HCT116 (cell line): ENCODE measurements at places on chromosomes 2 and 18.

- DNase-seq, result no peak
Measured at GRCh38 chr2:138269765-138270164, 231.8 kb upstream of the SPOPL start.

DNA sequence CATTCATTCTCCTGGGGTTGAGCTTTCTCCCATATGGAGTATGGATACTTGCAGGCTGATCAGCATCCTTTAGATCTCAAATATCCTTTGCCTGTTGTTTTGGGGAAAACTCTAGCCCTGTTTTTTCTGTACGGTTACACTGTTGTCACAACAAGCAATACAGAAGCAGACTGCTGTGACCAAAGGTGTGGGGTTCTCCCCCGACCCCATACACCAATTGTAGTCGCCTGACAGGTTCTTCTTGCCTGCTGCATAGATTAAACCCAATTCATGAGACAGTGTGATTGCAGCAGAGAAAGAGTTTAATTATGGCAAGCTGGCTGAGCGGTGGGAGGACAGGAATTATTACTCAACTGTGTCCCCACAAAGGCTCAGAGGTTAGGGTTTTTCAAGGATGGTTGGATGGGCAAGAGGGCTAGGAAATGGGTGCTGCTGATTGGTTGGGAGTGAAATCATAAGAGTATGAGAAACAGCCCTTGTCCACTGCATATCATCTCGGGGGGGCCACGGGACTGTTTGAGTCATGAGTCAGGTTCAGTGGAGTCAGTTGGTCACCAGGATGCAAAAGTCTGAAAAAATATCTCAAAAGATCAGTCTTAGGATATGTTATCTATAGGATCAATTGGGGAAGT is 40.6 kb downstream of the ITGB1BP1 start:
- DNase-seq, result no peak

DNA sequence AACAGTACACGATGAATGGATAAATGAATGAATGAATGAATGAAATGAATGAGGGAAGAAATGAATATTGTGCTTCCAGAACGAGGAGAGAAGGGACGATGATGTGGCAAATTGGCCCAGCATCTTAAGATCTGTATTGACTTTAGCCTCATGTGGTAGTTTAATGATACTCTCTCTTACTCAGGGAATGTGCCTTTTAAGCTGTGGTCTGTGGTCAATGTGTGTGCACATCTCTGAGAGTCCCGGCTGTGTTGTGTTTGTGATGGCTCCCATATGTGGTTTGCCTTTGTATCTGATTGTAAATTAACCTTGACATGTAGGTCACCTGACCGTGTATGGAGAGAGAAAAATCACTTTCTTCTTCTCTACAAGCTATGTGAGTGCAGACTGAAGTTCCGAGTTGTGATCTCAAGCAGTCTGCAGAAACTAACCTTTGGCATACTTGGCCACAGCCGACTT is 91.2 kb downstream of the NEDD4L start:
- no peak for DNase-seq

GRCh38 chr2:54503192-54503591 is 47.1 kb downstream of the SPTBN1 start:
- DNase-seq, result no peak

DNA sequence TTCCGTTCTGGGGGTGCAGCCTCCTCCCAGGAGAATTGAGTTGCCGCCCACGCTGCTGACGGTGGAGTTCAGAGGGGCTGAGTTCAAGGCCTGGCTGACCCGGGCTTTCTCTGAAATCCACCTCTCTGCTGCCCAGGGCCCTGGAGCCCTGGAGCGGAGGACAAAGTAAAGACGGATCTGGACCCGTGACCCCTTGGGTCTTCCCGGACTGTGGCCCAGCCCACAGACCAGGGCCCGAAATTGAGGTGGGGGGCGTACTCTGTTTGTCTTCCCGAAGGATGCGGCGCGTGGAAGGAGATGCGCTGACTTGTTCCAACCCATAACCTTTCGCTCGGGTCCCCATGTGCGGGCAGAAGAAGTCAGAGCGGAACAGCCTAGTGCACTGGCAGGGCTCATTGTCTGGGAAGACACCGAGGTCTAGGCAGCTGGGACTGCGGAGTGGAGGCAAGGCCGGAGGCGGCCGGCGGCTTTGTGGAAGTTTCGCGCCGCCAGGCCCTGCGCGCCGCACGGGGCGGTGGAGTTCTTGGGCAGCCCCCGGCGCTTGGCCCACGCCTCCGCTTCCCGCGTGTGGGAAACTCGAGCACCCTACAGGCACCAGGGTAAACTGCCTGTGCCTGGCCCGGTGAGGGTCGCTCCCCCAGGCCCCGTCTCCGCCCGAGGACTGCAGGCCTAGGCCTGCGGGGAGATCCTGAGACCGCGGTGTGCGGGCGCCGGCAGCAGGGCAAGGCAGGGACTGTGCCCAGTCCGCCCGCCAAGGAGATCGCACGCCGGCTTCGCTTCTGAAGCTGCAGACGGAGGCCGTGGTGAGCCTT is 9.8 kb downstream of the POU3F3 start:
- DNase-seq, result no peak

DNA sequence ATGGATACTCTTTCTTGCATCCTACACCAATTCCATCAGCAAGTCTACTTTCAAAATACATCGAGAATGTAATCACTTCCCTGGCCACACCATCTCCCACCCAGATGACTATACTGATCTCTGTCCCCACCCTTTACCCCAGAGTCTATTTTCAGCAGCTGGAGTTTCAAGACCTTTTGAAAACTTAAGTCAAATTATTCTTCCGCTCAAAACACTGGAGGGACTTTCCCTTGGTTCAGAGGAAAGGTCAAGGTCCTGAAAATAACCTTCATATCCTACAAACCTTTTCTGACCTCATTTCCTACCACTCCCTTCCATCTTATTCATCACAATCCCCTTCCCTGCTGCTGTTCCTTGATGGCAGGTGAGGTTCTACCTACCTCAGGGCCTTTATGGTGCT is 58.8 kb upstream of the LYPD6 start:
- DNase-seq, result no peak

GRCh38 chr2:112821682-112822081 is 14.9 kb downstream of the IL1B start:
- DNase-seq, result no peak

GRCh38 chr2:95383635-95384027 is 18.9 kb upstream of the FAHD2A start:
- DNase-seq, result no peak

GRCh38 chr2:35790292-35790691 is 565.3 kb upstream of the CRIM1 start:
- no peak for DNase-seq

DNA sequence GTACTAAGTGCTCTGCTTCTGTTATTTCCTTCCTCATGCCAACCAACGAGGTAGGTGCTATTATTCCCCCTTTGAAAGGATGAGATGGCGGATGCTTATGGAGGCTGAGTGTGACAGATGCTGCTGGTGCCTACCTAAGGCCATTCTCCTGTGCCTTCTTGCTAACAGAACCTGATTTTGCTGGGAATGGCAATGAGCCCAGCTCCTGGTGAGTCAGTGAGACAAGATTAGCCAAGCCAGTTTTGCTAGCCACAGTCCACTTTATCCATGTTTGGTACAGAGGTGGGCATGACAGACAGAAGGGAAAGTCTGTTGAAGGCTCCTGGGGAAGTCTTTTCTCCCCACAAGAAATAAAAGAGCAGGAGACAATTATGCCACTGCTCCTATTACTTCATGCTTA is 43.7 kb upstream of the TMEM163 start:
- no peak for DNase-seq

GRCh38 chr2:64928813-64929212 is 60.4 kb upstream of the SLC1A4 start:
- no peak for DNase-seq

- no peak for DNase-seq
Measured at GRCh38 chr2:143937723-143938350, 582.1 kb downstream of the ZEB2 start.

DNA sequence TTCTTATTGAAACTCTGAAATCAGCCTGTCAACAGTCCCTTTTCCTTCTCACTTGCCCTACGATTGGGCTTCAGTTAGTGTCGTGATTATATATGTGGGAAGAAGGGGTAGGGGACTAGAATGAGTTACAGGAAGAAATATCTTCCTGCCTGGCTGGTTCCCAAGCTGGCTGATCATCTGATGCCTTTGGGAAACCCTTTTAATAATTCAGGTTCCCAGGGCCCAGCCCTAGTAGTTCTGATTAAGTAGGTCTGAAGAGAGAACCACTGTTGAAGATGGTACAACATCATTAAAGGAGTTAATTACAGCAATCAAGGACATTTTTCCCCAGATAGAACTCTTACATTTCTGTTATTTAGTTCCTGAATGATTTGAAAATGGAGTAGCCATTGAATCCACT is 110.1 kb upstream of the EML6 start:
- DNase-seq, result no peak

DNA sequence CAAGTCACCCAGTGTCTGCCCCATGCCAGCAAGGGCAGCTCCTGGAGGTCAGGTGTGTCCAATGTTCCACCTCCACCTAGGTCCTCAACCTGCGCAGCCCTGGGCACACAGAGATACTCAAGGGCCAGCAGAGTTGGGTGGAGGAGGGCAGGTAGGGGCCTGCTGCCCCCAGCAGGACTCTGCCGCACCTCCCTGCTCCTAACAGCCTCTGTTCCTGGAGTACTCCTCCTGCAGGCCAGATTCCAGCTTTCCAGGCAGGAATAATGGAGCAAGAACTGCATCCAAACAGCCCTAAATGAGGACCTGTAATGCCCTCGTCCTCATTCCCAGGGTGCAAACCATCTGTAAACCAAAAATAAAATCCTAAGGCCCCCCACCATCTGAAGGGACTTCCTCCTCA is 44.4 kb upstream of the ACAA2 start:
- no peak for DNase-seq

GRCh38 chr2:27925766-27926472 is 35.4 kb downstream of the BABAM2 start:
- DNase-seq, result no peak

DNA sequence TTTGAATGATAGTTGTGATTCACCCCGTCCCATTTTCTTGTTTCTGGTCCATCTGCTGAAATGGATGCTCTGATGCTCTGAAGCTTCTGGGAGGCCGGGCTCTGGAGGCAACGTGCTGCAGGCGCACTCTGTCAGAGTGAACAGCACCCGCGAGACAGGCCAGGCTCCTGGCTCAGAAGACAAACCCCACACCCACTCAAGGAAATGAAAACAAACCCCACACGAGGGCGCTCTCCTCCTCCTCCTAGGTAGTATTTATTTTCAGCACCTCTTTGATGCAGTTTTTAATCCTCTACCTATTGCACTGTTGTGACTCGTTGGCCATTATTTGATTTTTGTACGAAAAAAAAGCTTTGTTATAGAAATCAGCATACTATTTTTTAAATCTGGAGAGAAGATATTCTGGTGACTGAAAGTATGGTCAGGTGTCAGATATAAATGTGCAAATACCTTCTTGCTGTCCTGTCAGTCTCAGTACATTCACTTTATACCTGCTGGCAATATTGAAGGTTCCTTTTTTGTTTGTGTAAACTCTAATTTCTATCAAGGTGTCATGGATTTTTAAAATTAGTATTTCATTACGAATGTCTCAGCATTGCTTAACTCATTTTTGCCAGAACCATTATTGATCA is 10.3 kb upstream of the CHST10 start:
- DNase-seq, result peak; percentile 49

DNA sequence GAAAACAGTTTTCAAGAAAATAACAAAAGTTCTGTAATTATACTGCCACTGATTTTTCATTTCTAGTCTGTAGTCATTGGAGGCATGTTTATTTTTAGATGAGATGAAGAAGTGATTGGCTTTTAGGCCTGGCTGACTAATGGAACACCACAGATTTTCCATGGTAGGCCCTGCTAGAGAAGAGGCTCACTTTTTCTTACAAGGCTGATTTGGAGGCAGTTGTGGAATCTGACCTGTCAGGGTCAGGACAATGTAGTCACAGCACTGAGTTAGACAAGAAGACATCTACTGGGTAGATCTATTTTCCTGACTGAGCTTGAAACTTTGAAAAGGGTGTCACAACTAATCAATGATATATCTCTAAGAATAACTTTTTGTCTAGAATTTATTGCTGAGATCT is 43.9 kb downstream of the KDM3A start:
- no peak for DNase-seq

GRCh38 chr2:76851000-76851399 is 671.2 kb downstream of the LRRTM4 start:
- DNase-seq, result no peak

DNA sequence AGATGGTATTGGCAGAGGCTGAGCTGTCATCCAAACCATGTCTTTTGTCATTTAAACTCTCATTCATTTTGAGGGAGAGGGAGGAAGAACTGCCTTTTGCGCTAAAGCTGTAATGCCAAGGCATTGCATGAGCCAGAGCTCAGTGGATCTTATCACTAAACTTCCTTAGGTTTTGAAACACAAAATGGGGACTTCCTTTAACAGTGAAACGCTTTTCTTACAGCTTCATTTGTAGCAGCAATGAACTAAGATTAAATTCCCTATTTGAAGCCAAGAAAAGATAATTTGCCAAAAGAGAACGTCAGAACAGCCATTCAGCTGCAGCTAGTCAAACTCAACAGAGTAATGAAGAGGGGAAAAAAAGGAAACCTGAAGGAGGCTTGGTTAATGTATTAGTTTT is 143.5 kb upstream of the MMADHC start:
- no peak for DNase-seq

GRCh38 chr2:212935752-212936151 is 215.7 kb downstream of the IKZF2 start:
- DNase-seq, result no peak

GRCh38 chr18:45232061-45232460 is 383.2 kb upstream of the SLC14A2 start:
- DNase-seq, result no peak

GRCh38 chr2:114082731-114083433 is 193.0 kb downstream of the ACTR3 start:
- no peak for DNase-seq

- no peak for DNase-seq
Measured at GRCh38 chr2:133526530-133527300, 41.5 kb downstream of the NCKAP5 start.

DNA sequence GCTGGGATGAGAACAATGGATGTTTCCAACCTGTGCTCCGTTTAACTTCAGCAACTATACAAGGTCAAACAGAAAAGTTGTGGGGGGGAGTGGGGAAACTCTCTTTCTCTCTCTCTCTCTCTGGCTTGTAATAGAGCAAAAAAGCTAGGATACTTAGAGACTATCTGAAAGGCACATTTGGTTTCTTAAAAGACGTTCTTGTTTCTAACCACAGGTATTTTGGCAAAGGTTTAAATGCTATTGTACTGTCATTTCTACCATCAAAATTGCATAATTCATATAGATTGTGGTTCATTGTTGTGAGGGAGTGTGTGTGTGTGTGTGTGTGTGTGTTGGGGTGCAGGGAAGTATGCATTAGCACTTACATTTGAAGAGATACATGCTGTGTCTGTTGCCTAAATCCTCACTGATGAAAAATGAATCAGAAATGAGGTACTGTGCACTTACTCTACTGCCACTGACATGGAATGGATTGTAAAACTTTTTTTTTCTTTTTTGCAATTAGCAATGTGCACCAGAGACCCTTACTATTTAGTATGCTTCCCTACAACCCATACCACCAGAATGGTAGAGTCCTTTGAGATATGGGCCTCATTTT is 841.0 kb upstream of the PIK3C3 start:
- DNase-seq, result no peak

DNA sequence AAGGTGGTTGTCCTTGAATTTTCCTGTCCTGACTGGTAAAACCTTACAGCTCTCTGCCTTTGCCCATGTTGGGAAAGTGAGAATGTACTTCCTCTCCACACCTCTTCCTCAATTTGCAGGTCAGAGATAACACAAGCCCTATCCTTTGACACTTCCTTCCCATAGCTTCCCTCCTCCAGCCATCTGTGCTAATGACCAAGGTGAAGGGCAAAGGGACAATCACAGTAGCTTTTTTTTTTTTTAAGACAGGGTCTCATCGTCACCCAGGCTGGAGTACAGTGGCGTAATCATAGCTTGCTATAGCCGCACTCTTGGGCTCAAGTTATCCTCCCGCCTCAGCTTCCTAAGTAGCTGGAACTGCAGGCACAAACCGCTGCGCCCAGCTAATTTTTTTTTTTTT is 24.3 kb upstream of the STPG4 start:
- no peak for DNase-seq
